ENCODE measurements at places on chromosomes 5 and 9.

DNA sequence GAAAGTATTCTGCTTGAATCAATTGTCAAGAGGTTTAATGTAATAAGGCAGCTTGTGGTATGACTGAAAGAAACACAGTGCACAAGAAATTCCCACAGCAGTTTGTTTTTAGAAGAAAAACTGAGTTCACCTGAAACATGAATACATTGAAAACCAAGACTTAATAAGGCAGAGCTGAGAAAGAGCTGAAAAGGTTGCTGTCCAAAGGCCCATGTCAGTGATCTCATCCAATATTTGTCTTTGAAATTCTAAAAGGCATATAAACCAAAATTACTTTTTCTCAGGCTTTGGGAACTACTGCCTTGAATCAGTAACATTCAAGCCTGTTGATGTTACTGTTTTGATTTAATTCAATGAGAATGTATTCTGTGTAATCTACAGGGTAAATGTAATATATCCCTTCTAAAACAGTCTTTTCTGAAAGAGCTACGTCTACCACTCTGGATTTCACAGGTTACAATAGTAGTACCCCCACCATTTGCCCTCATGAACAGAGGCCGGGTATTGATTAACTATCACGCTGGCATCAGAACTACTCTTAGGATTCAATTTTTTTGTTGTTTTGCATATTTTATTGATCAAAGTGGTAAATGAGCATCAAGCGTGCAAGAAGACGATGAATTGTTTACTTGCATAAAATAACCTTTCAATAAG is 57.8 kb downstream of the PPIC start:
- no peak for DNase-seq

GRCh38 chr9:4831119-4831518 is 38.4 kb downstream of the RCL1 start:
- no peak for DNase-seq

DNA sequence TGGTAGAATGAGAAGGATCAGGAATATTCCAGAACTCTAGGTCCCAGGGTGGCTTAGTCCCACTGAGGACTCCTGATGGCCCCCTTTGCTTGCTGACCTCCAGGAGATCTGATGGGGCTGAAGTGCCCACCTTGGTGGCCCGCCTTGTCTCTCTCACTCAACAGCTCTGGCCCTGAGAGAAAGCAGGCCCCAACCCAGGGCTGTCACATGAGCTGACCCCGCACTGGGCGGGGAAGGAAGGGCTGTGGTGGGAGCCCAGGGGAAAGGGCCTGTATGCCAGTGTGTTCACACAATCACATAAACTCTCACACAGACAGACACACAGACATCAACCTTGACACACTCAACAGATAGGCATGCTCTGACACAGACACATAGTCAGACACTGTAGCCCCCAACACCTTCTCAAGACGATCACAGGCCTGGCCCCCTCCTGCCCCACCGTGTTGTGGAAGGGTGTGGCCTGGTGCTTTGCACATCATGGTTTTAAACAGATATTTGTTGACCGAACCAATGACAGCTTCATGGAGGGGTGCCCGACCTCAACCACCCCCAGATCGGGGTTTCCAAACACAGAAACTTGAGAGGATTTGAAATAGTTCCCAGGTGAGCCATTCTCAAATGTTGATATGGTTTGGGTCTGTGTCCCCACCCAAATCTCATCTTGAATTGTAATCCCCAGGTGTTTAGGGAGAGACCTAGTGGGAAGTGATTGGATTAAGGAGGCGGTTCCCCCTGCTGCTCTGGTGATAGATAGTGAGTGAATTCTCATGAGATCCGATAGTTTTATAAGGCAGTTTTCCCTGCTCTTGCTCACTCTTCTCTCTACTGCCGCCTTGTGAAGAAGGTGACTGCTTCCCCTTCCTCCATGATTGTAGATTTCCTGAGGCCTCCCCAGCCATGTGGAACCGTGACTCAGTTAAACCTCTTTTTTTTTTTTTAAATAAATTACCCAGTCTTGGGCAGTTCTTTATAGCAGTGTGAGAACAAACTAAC is 48.5 kb upstream of the HAND1 start:
- DNase-seq: no peak

DNA sequence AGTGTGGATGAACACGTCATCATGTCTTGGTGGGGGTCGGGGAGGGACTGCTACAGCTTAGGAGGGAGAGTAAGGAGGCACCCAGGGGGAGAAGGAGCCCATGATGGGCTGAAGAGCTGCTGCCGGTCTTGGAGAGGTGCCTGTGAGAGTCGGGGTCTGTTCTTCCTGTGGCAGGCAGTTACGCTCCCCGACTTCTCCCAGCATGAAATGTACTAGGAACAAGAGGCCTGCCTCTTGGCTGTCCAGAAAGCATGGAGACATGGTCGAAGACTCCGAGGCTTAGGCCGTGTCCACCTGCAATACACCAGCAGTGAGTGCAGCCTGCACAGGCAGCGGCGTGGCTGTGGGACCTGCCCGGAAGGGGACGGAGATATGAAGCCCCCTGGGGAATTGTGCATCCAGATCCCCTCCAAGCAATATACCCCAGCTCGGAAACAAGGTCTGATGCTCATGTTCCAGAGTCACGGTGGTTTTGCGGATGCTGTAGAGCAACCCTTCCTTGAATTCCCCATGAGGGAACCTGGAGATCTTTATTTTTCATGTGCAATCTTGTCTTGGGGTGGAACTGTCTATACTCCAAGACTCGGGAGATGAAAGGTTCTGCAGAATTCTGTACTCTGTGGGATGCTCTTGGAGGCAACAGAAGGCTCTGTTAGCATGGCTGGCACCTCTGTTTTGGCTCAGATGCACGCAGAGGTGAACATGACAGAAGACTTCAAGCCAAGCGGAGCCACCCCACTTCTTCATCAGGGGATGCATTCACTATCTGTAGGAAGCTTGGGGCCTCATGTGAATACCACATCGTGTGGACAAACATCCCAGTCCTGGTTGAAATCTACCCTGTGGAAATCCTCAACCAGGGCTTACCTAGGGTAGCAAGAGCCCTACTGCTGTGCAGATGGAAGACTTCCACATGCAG is 374.9 kb upstream of the IRX4 start:
- no peak for DNase-seq

DNA sequence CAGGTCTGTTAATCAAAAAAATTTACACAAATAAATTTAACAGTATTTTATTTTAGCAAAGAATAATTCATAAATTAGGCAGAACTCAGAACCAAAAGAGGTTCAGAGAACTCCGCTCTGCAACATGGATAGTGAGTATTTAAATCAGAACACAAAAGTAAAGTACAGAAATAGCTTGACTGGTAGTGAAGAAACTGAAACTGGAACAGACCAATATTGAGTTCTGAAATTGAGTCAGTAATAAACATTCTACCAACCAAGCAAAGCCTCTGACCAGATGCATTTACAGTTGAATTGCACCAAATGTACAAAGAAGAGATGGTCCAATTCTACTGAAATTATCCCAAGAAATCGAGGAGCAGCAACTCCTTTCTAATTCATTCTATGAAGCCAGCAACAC is 1542.8 kb downstream of the EFNA5 start:
- DNase-seq: no peak

DNA sequence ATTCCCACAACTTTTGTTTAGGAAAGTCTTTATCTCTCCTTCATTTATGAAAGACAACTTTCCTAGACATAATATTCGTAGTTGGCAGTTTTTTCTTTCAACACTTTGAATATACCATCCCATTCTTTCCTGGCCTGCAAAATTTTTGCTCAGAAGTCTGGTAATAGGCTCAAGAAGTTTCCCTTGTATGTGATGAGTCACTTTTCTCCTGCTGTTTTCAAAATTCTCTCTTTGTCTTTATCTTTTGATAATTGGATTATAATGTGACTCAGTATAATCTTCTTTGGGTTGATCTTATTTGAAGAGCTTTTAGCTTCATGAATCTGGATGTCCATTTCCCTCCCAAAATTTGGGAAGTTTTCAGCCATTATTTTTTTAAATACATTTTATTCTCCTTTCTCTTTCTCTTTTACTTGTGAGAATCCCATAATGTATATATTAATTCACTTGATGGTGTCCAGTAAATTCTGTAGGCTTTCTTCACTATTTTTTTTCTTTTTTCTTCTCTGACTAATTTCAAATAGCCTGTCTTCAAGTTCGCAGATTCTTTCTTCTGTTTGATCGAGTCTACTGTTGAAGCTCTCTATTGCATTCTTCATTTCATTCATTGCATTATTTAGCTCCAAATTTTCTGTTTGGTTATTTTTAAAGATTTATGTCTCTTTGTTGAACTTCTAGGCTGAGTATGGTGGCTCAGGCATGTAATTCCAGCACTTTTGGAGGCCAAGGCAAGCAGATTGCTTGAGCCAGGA is 37.3 kb upstream of the CKS2 start:
- DNase-seq: no peak

DNA sequence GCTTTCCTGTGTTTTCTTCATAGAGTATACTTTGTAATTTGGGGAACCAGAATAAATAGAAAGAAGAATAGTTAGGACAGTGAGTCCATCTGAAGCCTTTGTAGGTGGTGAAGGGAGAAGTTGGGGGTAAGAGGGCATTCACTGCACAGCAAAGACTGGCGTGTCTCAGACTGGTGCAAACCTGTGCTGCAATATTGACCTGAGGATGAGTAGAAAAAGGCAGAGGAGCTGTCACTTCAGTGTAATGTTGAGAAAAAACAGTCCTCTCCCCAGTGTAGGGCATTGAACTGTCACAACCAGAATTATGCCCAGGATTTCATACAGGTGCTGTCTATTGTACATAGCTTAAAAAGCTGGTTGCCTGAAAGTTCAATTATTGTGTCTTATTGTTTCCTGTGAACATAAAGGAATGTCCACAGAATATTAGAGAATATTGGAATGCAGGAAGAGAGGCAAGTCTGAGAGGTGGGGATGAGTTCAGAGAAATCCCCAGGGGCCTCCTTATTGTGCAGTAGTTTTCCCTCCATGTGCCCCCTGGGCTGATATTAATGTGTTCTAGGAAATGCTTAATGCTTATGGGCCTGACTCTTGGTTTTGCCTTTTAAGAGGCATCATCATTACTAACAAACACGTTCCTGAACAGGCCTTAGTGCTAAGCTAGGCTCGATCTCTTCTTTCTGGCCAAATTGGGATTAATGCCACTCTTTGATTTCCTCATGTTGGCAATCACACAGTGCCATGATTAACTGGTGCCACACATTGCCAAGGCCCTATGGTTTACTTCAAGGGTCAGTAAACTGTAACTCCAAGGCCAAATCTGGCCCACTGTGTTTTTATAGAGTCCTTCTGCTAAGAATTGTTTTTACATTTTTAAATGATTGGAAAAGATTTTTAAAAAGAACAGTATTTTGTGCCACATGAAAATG is 34.0 kb downstream of the DAPK1 start:
- DNase-seq: no peak

GRCh38 chr5:145975001-145975360 is 38.6 kb downstream of the SH3RF2 start:
- no peak for DNase-seq

GRCh38 chr5:178304761-178305645 is 72.4 kb upstream of the PHYKPL start:
- no peak for DNase-seq

- no peak for DNase-seq
Observed at GRCh38 chr5:9716838-9717281, 86.7 kb upstream of the TAS2R1 start.

DNA sequence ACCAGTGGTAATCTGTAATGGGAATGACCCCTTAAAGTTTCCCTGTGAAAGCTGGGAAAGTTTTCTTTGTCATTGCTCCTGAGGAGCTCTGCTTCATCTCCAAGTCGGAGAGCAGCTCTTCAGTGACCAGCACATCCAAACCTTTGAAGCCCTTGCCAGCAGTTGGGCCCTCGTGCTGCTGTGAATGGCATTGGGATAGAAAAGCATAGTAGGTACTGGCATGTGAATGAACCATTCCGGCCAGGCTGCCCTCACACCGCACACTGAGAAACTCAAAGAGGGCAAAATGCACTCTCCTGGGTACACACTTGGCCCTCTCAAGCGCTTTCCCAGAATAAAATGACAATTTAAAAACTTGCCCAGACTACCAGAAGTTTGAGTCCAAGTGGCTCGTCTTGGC is 1135.0 kb upstream of the WWC1 start:
- no peak for DNase-seq

GRCh38 chr9:130895038-130895437 is 1.6 kb downstream of the QRFP start:
- no peak for DNase-seq

DNA sequence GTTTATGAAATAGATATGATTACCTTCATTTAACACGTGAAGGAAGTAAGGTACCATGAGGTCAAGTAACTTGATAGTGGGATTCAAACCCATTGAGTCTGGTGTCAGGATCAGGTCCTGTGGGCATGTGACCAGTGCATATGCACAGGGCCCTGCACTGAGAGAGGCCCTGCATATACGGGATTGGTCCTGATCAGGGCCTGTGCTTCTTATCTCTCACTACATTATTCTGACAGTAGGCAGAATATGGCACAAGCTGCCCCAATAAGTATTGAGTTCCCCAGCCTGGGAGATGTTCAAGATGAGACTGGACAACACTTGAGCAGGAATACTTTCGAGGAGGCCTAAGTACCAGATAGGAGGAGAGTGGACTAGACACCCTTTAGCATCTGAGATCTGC is 44.0 kb downstream of the GALNT10 start:
- no peak for DNase-seq

DNA sequence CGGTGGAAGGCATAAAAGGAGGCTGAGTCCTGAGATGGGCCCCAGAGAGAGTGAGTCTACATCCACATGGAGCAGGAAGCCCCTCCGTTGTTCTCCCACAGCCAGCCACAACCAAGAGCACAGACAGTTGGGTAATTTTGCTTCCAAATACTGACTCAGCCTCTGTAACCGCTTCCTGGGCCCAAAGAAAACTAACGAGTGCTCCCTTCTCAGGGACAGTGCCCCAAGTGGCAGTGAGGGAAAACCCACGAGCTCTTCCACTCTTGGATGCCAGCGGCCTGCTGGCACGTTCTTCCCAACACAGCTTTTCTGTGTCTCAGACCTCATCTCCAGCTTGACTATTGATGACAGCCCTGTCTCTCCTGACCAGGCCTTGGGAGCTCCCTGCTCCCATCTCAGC is 207.6 kb downstream of the FSTL4 start:
- no peak for DNase-seq

- no peak for DNase-seq
Observed at GRCh38 chr9:70881333-70881732, 240.1 kb downstream of the TRPM3 start.

DNA sequence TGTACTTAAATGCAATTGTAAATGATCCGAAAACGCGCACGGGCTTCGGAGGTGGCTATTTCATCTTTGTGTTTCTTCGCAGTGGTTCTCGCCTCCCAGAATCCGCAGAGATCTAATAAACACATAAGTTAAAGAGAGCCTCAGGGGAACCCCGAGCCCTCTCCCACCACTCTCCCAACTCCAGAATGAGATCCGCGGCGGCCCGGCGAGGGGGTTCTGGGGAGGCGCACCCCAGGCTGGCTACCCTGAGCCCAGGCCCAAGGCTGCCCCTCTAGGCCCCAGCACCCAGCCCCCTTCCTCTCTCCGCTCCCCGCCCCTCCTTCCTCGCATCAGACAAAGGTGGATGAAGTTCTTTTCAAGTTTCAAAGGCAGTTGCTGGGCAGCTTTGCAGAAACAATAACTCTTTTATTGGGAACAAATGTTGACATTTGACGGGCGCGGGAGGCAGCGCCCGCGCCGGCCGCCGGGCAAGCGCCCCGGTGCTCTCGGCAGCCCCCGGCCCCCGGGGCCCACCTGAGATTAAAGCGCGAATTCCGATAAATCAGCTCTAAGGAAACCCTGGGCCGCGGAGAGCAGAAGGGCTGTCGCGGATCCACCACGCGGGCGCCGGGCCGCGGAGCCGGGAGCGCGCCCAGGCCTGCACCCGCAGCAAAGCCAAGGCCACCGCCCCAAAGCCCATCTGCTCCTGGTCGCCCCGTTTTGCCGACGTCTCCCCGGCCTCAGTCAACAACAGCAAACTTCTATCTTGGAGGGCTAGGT is 8.4 kb downstream of the IRX2 start:
- DNase-seq: no peak

- DNase-seq: no peak
Observed at GRCh38 chr9:97394881-97395280, 17.0 kb upstream of the TDRD7 start.
